Astrocyte of the hippocampus (primary cell): ENCODE measurements at places on chromosomes 6 and 20.

- DNase-seq, result peak; percentile 4
These were observed 53.5 kb downstream of the RCAN2 start for GRCh38 chr6:46437671-46438221.

- DNase-seq, result no peak
These were observed 183.6 kb downstream of the GJA1 start for GRCh38 chr6:121619013-121619412.

DNA sequence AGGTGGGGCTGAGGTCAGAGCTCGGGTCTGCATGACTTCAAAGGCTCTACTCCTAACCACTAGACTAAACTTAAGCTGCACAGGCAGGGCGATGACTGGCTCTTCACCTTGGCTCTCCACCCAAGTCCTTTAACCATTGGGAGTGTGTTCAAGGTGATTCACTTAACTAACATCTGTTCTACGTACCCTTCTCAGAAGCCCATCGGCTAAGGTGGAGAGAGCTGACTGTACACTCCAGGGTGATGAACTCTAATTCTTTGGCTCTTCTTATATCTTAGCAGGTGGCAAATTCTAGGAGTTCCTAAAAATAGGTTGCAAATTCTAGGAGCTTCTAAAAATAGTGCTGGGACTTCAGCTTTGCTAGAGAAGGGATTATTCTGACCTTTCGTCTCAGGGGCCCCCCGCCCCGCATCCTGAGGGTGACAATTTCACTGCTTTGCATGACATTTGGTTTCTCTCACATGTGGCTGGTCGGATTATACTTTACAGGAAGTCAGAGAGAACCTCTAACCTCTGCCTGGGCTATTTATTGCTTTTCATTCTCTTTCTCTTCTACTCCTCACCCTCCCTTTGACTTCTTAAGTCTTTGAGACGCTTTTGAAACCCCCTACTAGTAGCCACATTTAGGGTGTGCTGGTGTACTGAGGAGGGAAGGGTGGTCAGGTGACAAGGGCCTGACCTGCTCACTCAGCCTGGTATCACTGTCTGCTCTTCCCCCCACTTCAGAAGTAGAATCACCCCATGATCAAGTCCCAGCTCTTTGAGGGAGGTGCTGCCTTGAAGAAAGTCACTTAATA, 55.5 kb downstream of the PRDM1 start:
- DNase-seq, result no peak

- DNase-seq, result peak; percentile 43
These were observed 868 bp downstream of the NCOA3 start for GRCh38 chr20:47502271-47503239.

DNA sequence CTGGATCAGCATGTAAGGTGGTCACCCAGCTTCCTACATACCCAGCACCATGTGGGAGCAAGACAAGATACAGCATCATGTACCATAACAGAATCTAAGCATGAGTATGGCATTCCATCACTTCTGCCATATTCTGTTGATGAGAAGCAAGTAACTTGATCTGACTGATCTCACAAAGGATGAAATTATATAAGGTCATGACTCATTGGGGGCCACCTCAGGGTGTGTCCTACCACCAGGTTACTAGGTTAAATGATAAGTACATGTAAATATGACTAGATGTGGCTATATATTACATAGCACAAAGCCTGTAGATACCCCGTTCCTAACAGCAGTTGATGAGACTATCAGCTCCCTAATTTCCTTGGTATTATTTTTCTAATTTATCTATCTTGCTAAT, 213.1 kb downstream of the DOK5 start:
- no peak for DNase-seq

DNA sequence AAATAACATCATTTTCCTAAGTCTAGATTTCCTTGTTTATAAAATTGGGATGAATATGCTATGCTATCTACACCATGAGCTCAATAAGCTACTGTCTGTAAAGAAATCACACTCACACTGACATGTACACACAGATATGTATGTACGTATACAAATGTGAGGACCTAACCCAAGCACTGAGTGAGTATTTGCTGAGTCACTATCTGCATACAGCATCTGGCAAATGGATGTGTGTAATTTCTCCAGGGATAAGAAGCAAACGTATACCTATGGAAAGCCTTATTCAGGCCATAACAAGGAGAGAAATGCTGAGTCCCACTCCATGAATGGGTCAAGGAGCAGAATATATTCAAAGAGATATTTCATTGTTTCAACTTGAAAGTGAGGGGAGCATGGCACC, 153.9 kb downstream of the LPA start:
- DNase-seq, result no peak

- DNase-seq, result no peak
These were observed 96.2 kb downstream of the VIP start for GRCh38 chr6:152846825-152847224.

GRCh38 chr6:14664621-14665315, 547.2 kb downstream of the CD83 start:
- no peak for DNase-seq

DNA sequence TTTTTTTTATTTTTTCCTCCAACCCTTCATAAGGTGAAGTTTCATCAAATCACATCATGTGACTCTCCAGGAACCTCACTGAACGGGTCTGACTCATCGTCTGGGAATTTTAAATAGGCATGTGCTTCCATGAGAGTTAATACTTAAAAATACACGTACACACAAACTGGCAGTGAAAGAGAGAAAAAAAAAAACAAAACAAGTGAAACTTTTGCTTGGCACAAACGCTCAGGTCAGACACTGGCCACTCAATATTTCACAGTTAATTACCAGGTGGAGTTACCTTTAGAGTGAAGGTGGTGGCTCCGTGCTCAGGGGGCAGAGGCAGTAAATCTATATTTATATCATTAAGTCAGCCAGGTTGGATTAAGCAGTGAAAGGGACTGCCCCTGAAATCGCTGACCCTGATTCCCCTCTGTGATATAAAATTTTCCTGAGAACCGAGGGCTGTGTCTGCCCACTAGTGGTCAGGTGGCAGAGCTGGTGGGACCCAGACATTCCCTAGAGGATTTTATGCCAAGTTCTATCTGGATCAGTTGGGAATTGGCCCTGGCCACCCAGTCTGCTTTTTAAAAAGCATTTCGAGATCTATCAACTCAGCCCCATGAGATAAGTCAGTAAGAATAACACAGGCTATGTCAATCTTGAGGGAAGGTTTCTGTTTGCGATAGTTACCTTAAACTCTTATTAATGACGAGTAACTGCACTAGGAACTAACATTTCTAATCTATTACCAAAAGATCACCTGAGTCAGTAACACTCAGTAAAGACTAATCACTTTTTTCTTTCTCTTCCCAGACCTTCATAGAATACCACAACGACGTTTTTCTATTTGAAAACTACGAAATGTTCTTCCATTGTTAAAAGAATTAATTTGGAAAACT, 259.1 kb downstream of the HDGFL1 start:
- DNase-seq, result peak; percentile 98

GRCh38 chr6:119325559-119326265, 23.8 kb downstream of the MAN1A1 start:
- DNase-seq, result no peak

DNA sequence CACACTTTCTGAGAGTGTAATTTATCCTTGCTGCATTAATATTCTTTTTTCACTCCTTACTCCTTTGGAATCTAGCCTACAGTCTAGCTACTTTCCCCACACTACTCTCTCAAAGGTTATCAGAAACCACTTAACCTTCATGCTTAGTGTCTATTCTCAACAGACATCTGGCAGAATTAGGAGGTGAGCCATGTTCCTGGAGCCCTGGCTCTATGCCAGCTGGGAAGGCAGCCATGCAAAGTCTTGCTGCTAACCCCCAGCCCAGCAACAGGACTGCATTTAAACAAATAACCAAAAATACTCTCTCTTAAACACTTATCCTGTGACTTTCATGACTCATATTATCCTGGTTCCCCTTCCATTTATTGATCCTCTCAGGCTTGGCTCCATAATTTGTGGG, 260.2 kb downstream of the BCKDHB start:
- peak; percentile 64 for DNase-seq

DNA sequence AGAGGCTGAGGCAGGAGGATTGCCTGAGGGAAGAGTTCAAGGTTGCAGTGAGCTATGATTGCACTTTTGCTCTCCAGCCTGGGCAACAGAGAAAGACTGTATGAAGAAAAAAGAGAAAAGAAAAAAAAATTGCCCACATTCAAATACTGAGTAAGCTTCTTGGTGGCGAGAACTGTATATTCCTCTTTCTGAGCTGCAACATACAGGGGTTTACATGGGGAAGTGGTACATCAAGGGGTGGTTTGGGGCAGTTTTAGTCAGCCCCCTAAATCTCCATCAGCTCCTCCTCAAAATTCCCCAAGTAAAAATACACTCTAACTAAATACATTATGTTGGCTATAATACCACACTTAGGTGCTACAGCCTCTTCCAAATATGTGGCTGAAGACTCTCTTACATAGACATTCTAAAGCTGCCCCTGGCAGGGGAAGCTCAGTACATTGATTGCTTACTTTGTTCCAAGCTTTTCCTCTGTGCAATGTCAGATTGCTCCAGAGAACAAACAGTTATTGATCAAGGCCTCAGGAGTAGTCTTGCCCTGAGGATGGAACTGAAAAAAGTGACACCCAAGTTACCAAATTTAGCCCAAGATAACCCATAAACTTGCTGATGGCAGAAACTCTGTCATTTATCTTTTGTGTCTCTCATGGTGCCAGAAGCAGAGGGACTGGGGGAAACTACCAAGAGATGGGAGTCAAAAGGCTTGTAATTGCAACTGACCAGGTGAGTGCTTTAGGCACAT, 107.4 kb upstream of the RIPOR2 start:
- DNase-seq, result no peak

DNA sequence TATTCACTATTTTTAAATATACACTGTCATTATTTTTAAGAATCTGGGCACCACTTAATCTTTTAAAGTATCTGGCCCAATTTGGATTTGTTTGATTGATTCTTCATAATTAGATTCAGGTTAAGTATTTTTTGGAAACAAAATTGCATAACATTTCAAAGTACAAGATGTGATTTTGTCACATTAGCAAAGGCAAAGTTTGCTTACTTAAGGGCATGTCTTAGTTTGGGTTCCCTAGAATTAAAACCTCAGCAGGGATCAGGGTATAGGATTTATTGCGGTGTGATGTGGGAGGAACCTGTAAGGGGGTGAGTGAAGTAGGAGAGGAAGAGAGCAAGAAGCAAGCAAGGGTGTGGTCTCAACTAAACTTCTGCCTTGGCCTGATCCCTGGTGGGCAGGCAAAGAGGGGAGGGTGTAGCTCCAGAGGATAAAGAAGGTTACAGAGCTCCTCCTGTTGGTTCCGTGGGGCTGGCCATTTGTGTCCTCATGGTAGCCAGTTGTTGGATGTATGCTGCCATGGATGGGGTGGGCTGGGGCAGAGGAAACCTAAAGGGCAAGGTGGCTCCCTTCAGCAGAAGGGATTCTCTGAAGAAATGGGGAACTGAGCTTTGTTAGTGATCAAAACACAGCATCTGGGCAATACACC, 668.7 kb upstream of the SLC35B3 start:
- no peak for DNase-seq

DNA sequence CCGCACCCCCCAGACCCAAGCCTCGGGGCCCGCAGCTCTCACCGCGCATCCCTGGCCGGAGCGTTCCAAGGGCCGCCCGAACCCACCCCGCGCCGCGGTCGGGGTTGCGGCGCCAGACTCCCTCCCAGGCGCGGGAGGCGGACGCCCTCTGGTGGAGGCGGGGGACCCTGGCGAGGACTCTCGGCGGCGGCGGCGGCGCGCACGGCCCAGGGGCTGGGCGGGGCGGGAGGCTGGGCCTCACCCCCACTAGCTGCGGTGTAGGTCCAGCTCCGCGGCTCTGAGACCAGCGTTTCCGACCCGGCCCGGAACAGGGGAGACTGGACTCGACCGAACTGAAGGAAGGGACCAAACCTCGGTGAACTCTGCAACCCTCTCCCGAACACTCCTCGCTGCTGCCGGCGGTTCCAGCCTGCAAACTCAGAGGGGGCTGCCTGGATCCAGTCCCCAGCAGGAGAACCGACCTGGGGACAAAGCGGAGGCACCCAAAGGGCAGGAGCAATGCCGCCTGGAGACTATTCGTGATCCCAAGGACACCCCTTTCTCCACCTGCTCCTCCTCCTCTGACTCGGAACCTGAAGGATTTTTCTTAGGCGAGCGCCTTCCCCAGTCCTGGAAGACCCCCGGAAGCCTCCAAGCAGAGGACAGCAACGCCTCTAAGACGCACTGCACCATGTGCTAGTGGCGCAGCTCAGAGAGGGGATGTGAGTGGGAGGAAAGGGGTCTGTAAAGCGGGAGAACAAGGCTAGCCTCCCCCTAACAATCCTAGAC, 859 bp upstream of the TOMM6 start:
- peak; percentile 96 for DNase-seq

GRCh38 chr6:100415768-100416167, 49.0 kb downstream of the SIM1 start:
- DNase-seq, result peak; percentile 2

GRCh38 chr20:37992802-37993409, 40.4 kb downstream of the TTI1 start:
- DNase-seq, result peak; percentile 76

DNA sequence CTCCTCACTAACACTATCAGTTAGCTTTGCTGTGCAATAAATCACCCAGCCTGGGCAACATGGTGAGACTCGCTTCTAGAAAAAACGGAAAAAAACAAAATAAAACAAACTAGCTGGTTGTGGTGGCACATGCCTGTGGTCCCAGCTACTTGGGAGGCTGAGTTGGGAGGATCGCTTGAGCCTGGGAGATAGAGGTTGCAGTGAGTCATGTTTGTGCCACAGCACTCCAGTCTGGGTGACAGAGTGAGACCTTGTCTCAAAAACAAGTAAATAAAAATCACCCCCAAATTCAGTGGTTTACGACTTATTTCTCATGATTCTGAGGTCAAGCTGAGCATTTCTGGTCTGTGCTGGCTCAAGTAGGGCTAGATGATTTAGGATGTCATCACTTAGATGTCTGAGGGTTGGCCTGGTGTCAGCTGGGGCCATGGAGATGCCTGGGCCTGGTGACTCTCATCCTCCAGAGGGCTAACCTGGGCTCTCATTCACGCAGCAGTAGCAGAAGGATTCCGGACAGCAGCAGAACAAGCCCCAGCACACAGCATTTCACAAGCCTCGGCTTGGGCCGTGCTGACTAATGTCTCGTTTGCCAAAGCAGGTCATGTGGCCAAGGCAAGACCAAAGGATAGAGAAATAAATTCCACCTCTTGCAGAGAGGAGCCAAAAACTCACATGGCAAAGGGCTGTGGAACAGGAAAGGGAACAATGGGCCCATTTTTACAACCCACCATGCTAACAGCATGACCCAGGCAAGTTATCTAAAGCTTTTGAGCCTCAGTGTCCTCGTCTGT, 32.5 kb downstream of the MGME1 start:
- peak; percentile 88 for DNase-seq

DNA sequence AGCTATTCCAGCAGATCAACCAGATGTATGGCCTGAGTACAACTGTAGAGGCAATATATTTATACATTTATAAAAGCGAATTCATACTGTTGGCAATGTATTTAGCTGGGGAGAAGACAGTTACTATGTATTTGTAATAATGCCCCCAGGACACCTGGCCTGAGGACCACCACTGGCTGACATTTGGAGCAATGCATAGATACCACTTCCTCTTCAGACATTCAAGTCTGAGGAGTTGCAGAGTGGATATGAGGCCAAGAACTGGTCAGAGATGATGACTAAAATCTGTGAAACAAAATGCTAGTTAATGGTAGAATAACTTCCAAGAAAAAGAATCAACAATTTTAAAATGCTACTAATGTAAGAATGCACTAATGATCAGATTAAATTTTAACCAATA, 462.3 kb downstream of the CDC5L start:
- no peak for DNase-seq
